ENCODE measurements at places on chromosomes 13 and 19.

GRCh38 chr13:62721893-62722292 is 1306.2 kb upstream of the PCDH20 start:
- no peak for DNase-seq

- no peak for DNase-seq
Observed at GRCh38 chr13:42109957-42110356, 61.5 kb downstream of the DGKH start.

- DNase-seq: no peak
Observed at GRCh38 chr13:32136061-32136460, 104.5 kb downstream of the FRY start.

- no peak for DNase-seq
Observed at GRCh38 chr13:106143392-106143791, 392.1 kb downstream of the EFNB2 start.

- no peak for DNase-seq
Observed at GRCh38 chr13:20501592-20501991, 24.1 kb downstream of the CRYL1 start.

- no peak for DNase-seq
Observed at GRCh38 chr13:108056278-108056677, 159.1 kb downstream of the LIG4 start.

GRCh38 chr13:75762076-75762937 is 126.2 kb downstream of the LMO7 start:
- DNase-seq: no peak

DNA sequence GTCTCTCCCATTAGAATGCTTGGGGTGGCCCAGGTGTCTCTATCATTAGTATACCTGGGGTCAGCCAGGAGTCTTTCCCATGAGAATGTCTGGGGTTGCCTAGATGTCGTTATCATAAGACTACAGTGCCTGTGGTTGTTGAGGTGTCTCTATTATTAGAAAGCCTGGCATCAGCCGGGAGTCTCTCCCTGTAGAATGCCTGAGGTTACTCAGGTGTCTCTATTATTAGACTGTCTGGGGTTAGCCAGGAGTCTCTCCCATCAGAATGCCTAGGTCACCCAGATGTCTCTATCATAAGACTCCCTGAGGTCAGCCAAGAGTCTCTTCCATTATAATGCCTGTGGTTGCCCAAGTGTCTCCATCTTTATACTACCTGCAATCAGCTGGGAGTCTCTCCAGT is 1541.1 kb downstream of the UQCRFS1 start:
- DNase-seq: no peak

GRCh38 chr13:33033986-33034385 is 17.8 kb downstream of the KL start:
- DNase-seq: no peak

DNA sequence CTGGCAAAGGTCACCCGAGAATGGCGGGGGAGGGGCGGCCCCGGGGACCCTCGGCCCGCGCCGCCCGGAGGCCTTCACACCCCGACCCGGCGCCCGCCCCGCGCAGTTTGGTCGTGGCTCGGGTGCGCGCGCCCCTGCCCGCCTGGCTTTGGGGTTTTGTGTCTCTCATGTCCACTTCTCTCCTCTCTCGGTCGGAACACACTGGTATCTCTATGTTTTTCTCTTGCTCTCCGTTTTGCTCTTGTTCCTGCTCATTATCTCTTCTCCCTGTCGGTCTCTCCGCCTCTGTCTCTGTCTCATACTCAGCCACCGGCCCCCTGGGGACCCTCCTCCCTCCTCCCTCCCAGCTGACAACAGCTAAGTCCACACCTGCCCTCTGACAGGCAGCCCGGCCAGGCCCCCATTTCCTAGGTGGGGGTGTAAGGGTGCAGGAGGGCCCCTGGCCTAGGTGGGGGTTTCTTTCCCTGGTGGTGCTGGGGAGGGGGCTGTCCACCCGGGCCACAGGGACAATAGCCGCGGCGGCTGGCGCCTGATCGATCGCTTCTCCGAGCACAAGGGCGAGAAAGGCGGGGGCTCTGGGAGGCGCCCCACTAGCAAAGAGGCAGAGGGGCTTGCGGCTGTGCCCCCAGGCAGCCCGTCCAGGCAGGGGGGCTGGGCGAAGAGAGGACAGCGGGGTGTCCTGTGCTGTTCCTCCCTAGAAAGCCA is 2.3 kb downstream of the ONECUT3 start:
- DNase-seq: no peak

DNA sequence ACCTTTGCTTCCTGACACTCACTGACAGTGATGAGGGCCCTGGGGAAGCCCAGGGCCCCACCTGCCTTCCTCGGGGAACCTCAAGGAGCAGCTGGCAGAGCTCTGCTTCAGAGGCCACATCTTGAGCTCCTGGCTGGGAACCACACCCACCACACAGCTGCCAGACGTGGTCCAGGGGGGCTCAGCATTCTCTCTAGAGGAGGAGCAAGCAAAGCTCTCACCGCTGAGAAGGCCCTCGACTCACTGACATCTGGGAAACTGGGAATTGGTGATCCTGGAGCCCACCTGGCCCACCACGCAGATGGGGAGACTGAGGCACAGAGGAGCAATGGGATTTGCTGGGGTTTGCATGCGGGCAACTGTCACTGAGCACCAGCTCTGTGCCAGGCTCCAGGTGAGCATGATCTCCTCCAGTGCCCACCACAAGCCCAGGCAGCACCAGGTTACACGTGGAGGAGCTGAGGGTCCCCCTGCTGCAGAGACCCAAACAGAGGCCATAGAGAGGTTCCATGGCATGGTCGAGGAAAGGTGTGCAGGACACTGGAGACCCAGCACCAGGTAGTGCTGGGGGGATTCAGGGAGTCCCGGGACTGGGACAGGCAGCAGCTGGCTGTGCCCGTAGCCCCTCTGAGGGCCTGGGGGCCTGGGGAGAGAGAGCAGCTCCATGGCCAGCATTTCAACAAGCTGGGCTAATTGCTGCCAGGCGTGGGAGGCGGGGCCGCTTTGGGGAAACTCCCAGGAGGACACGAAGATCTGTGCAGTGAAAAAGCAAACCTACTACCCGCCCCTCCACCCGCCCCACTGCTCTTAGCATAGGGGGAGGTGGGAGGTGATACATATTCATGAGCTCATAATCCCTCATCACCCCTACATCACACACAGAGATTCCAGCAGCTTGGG is 33.4 kb downstream of the PEPD start:
- no peak for DNase-seq

DNA sequence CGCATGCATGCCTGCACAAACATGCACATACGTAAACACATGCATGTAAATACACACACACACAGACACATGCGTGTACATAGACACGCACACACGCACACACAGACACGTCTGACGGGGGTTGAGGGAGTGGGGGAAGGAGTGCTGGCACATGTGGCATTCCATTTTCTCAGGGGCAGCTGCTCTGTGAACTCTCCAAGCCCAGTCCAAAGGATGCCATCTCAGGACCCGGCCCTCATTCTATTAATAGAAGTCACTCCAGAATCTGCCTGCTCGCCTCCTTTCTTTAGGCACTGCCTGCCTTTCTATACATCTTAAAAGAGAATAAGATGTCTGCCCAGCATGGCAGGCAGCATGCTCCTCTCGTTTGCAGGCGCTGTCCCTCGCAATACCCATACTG is 5.3 kb downstream of the ARHGEF7 start:
- no peak for DNase-seq

GRCh38 chr13:27226991-27227390 is 24.4 kb upstream of the RPL21 start:
- DNase-seq: no peak

GRCh38 chr13:74193391-74193790 is 59.2 kb upstream of the KLF12 start:
- DNase-seq: no peak

- no peak for DNase-seq
Observed at GRCh38 chr13:87057807-87058520, 613.2 kb upstream of the SLITRK5 start.

- no peak for DNase-seq
Observed at GRCh38 chr13:101013245-101013644, 338.6 kb upstream of the TMTC4 start.

DNA sequence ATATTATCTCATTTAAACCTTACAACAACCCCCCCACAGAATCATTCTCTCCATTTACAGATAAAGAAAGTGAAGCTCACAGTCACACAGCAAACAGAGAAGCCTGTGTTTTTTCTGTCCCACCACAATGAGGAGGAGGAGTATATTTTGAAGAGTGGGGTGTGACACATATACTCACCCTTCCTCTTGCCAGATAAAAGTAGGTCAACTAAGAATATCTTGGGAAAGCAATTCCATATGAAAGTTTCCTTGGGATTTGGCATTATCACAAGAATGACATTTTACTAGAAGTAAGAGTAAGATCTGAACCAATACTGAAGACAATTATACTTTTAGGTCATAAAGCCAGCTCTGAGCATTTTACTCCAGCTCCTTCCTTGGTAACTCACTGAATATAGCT is 287.5 kb upstream of the HTR2A start:
- no peak for DNase-seq

DNA sequence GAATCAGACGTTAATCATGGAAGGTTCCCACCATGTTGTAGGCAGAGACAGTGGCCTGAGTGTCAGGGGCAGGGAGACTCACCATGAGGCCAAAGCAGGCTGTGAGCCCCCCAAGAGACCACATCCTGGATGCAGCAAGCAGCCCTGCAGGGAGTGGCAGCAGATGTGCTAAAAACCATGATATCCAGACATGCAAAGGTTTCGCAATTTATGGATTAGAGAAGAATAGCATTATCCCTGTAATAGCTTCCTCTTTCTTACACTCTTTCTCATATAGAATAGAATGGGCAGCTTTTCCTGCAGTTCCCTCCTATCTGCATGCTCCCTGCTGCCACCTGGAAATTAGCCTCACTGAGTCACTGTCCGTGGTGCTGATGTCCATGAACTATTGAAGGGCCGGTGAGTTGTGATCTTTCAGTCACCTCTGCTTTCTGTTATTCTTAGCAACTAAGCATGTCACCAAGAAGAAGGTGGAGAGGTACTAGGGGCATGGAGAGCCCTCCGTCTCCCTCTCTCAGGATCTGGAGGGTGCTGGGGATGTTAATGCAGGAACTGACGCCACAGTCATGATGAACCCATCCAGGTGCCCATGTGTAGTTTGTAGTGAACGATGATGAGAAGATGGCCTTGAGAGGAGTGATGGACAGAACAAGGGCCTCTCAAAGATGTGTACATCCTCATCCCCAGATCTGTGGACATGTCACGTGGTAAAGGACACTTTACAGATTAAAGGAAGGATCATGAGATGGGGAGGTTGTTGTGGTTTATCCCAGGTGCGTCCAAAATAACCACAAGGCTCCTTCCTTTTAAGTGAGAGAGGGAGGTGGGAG is 9.9 kb downstream of the CEACAM4 start:
- no peak for DNase-seq

- no peak for DNase-seq
Observed at GRCh38 chr13:34019870-34020269, 201.9 kb downstream of the RFC3 start.

- DNase-seq: no peak
Observed at GRCh38 chr13:49993111-49993510, 3.7 kb upstream of the TRIM13 start.

DNA sequence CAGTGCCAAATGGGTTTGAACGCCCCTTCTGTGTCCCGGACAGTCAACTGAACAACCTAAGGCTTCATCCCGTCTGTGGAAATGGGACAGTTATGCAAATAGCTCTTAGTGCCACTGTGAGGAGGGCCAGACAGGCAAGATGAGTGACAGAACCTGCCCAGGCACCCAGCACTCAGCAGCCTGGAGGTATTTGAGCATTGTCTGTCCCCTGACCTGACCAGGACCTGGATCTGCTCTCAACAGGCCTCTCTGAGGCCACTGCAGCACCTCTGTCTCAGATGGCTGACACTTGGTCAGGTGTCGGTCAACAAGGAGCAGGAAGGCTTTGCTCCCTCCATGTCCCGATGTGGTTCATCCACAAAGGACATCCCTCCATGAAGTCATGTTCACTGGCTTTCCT is 67.9 kb downstream of the CCDC70 start:
- DNase-seq: no peak

DNA sequence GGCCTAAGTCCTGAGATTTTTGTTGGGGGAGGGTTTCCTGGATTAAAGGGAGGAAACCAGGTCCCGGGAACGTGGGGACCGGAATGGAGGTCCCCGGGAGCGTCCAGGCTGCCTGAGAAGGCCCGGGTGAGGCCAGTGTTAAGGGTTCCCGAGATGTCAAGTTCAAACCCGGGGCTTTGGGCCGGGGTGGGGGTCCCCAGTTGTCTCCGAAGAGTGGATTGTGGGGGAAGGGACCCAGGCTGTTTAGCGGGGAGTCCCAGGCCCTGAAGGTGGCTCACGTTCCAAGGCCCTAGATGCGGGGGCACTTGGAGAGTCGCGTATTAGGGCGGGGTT is 262 bp downstream of the COX7A1 start:
- DNase-seq: no peak

- DNase-seq: no peak
Observed at GRCh38 chr13:43744261-43745031, 42.3 kb downstream of the ENOX1 start.

DNA sequence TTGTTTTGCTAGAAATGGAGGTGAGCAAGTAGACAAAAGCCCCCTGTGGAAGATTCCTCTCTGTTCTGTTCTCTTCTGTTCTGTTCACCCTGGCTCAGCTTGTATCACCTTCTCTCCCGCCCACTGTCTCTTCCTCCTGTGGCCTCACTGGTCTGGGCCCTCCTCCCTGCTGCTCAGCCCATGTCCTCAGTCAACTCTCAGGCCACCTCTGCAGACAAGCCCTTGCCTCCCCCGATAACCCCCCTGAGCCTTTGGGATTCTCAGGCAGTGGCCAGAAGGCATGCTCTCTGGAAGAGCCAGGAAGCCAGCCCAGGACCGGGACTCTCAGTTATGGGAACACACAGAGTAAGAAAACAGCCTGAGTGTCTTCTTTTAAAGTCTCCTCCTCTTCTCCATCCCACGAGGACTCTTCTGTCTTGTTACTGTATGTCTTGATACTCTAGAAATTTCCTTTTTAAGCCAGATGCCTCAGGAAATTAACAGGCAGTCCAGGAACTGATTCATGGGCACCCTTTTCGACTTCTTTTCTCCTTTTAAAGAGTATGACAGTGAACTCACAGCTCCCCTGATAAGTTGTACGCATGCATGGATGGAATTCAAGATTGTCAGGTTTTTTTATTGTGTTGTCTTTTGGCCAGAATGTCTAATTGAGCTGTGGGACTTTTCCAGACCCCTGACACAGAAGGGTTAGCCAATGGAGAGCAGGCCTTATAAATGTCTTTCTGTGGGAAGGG is 33.7 kb downstream of the SHISA2 start:
- DNase-seq: no peak

GRCh38 chr19:46372901-46373490 is 26.1 kb downstream of the PPP5C start:
- no peak for DNase-seq
